Effector memory CD4-positive, alpha-beta T cell (primary cell): ENCODE measurements at places on chromosomes 3 and 15.

- H3K4me3 ChIP-seq: no peak overlapping the region
- no peaks in the 10 kb centered on the region for H3K36me3 ChIP-seq
- H3K27me3 ChIP-seq: no peaks in the 10 kb centered on the region
- no peak for DNase-seq
- no peaks in the 10 kb centered on the region for H3K4me1 ChIP-seq
- no peak overlapping the region for H3K27ac ChIP-seq
Observed at GRCh38 chr3:155664925-155665695, 79.8 kb downstream of the PLCH1 start.

- H3K4me3 ChIP-seq: no peak overlapping the region
- no peaks in the 10 kb centered on the region for H3K36me3 ChIP-seq
- H3K27me3 ChIP-seq: no peaks in the 10 kb centered on the region
- H3K4me1 ChIP-seq: no peaks in the 10 kb centered on the region
- H3K27ac ChIP-seq: no peak overlapping the region
Observed at GRCh38 chr15:66720206-66721010, 18.4 kb downstream of the SMAD6 start.

DNA sequence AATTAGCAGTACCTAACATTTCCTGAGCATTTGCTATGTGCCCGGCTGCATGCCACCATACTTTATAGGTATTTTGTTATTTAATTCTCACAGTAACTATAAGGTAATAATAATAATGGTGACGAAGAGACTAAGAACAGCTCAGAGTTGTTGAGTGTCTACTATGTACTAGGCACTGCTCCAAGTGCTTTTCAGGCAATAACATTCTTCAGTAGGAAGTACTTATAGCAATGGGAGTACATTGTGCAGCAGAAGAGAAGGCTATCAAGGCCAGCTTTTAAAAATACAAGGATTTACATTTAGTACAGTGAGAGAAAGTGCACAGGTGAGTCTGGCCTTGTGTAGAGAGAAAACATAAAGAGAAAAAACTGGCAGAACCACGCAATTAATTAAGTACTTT, 647.4 kb downstream of the FHIT start:
- H3K27me3 ChIP-seq: no peaks in the 10 kb centered on the region
- H3K27ac ChIP-seq: no peak overlapping the region
- H3K4me1 ChIP-seq: no peaks in the 10 kb centered on the region
- no peak overlapping the region for H3K4me3 ChIP-seq
- no peaks in the 10 kb centered on the region for H3K36me3 ChIP-seq
- no peak for DNase-seq

GRCh38 chr3:150324788-150325187, 83.3 kb upstream of the TSC22D2 start:
- DNase-seq: no peak
- no peak overlapping the region for H3K27ac ChIP-seq
- no peaks in the 10 kb centered on the region for H3K4me1 ChIP-seq
- no peaks in the 10 kb centered on the region for H3K36me3 ChIP-seq

DNA sequence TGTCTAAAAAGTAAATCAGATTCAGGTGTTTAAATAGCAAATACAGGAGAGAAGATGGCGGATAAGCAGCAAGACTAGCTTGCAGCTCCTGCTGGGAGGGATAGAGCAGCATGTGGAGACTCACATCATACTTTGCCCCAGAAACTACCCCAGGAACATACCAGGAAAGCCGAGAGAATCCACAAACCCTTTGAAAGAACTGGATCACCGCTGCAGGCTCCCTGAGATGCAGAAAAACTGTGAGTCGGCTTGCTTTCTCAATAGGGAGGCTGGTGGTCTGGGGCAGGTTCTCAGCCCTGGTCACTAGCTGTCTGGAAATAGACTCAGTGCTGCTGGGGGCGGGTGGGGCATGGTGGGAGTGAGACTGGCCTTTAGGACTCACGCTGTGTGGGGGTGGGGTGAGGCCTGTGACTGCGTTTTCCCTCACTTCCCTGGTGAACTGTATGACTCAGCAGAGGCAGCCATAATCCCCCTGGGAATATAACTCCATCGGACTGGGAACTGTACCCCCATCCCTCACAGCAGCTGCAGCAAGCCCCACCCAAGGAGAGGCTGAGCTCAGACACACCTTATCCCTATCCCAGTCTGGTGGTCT, 142.8 kb downstream of the CNTN6 start:
- no peak overlapping the region for H3K27ac ChIP-seq
- no peak overlapping the region for H3K4me3 ChIP-seq
- DNase-seq: no peak
- H3K27me3 ChIP-seq: no peaks in the 10 kb centered on the region

DNA sequence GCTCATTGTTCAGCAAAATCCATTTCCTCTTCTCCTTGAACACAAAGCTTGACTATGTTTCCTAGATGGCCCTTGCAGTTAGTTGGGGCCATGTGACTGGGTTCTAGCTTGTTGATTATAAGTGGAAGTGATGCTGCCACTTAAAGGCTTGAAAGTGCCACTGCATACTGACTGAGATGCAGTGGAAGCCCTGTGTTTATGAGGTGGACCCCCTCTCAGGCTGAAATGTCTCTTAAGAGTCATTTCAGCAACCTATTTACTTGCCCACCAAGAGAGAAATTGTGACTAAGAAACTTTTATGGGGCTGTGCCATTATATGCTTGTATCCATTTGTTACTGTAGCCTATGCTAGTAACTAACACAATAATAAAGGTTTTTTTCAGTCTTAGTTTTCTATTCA, 8.4 kb upstream of the ANP32A start:
- H3K4me1 ChIP-seq: peaks cover 5% of the 10 kb centered on the region
- no peaks in the 10 kb centered on the region for H3K36me3 ChIP-seq
- H3K4me3 ChIP-seq: no peak overlapping the region
- no peak overlapping the region for H3K27ac ChIP-seq

DNA sequence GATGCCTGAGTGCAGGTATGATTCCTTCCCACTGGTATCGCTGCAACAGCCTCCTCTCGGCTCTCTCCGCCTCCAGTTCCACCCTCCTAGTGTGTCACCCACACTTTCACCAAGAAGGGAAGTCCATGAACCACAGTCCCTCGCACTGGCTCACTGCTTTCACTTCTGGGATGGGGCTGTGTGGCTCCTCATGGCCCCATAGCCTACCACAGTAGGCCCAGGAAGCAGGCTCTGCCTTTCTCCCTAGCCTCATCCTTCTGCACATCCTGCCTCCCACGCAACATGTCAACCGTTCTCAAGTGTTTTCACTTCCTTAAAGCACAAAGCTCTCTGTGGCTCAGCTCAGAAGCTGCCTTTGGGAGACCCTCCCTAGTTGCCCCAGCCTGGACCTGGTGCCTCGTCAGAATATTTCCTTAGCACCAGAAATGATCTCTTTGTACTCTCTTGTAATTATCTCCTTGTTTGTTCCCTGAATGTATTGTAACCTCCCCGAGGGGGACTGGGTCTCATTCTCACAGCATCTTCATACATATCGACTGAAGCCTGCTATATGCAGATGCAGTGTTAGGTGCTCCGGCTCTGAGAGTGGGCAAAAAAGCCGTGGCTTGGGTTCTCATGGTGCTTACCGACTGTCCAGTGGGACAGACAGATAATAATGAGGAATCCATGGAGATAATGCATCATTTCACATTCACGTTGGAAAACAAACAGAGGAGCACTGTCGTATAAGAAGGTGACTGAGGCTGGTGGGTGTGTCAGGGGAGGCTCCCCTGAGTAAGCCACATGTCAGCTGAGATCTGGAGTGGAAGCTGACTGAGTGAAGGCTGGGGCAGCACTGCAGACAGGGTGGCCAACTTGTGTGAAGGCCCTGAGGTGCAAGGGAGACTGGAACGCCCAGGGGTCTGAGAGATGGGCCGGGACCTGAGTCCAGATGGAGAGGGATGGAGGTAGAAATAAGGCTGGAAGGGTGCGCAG, 107.1 kb downstream of the DGKG start:
- no peak for DNase-seq
- H3K27ac ChIP-seq: no peak overlapping the region
- no peak overlapping the region for H3K4me3 ChIP-seq
- H3K4me1 ChIP-seq: no peaks in the 10 kb centered on the region

DNA sequence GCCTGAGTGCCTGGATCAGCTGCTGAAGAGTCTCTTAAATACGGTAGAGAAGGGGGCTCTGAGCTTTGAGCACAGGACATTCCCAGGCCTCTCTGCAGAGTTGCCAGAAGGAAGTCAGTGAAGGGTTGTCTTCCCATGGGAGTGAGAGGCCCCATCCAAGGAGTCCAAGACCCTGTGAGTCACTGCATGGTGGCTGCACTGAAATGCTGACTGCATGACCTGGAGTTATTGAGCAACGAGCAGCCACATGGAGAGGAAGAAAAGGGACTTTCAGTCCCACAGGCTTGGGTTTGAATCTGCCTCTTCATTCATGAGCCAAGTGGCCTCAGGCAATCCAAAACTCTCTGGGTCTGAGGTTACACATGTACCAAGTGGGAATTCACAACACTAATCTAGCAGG, 69.6 kb upstream of the RASGRF1 start:
- H3K36me3 ChIP-seq: no peaks in the 10 kb centered on the region
- H3K27ac ChIP-seq: no peak overlapping the region
- H3K4me3 ChIP-seq: no peak overlapping the region
- H3K4me1 ChIP-seq: no peaks in the 10 kb centered on the region
- no peaks in the 10 kb centered on the region for H3K27me3 ChIP-seq

DNA sequence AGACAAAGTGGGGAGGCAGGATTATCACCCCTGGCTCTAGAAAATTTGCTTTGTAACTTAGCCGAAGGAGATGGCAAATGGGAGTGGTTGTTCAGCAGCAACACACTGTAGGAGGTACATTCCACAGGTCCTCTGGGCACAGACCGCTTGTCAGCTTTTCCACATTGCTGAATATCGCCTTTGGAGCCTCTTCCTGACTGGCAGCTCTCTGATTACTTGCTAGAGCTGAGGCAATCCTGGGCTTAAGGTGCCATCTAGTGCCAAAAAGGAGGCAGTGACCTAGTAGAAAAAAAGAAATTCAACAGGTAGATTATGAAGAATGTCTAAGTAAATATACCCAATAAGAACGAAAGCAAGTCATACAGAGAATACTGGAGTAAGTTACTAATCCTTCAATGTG, 13.1 kb upstream of the SCN5A start:
- H3K27ac ChIP-seq: no peak overlapping the region
- H3K4me1 ChIP-seq: no peaks in the 10 kb centered on the region
- H3K36me3 ChIP-seq: no peaks in the 10 kb centered on the region
- H3K4me3 ChIP-seq: no peak overlapping the region

DNA sequence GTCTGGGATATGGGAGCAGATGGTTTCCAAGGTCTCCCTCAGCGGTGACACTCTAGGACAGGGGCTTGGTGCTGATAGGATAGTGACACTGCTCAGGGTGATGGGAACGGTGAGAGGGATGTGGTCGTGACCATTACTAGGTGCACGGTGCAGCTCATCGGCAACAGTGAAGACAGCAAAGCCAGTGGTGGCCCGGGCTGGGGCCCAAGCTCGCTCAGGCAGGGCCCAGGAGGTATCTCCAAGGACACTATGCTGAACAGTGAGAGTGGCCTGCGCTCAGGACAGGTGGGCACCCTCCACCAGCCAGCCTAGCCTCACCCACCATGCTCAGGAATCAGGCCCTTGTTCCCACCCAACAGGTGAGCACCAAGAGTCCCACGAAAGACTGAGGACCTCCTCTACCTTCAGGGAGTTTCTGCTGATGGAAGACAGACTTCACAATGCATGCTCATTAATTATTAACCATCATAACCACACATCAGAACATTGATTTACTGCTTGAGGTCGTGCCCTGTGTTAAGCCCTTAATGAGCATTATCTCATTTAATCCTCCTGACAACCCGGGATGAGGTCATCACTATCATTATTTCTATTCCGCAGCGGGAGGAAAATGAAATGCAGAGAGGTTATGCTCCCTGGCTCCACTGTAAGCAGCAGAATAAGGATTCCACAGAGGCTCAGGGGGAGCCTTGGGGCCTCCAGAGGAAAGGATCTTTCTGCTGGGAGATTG, 269.4 kb downstream of the UACA start:
- no peak for DNase-seq
- no peak overlapping the region for H3K4me3 ChIP-seq
- peaks cover 2% of the 10 kb centered on the region for H3K27me3 ChIP-seq

DNA sequence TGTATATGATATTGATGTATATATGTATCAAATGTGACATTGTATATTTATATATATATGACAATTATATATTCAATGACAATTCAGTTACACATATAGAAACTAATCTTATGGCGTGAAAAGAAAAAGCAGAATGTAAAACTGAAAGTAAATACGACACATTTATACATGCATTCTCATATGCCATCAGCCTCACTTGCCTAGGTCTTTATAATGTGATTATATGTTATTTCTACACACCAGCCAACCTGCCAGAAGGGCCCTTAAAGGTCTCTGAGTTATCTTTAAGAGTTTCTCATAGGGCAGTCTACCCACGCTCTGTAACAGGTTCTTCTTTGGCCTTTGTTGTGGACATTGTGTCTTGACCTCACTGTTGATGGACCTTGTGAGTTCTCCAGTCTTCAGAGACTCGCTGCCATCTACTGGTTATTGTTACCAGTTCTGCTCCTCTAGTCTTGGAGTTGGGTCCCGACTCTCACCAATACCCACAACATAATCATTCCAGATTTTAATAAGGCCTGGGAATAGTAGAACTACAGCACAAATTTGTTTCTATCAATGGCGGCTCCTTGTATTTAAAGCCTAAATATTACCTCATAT, 371.5 kb upstream of the GOLIM4 start:
- DNase-seq: no peak
- H3K27me3 ChIP-seq: no peaks in the 10 kb centered on the region
- H3K27ac ChIP-seq: no peak overlapping the region
- no peaks in the 10 kb centered on the region for H3K4me1 ChIP-seq

DNA sequence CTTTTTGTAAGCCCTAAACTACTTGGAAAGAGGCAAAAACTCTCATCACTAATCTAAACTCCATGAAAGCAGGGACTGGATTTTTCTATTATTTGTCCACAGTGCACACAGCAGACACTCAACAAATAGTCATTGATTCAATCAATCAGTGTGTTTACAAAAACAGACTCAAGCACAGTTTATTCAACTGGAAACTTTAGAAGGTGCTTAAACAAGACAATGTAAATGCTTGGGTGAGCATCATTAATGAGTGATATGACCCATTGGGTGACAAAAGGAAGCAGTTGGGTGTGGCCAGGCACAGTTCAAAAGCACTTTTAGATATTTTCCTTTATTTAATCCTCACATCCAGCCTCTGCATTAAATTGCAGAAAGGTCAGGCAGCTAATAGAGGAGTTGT, 32.0 kb upstream of the PPP4R2 start:
- H3K27me3 ChIP-seq: no peaks in the 10 kb centered on the region
- peaks cover 11% of the 10 kb centered on the region for H3K4me1 ChIP-seq
- H3K27ac ChIP-seq: no peak overlapping the region
- DNase-seq: no peak
- H3K4me3 ChIP-seq: no peak overlapping the region

- no peak overlapping the region for H3K4me3 ChIP-seq
- no peaks in the 10 kb centered on the region for H3K4me1 ChIP-seq
- H3K27ac ChIP-seq: no peak overlapping the region
- DNase-seq: no peak
- H3K27me3 ChIP-seq: no peaks in the 10 kb centered on the region
Observed at GRCh38 chr3:182294256-182294655, 499.0 kb upstream of the ATP11B start.

GRCh38 chr3:53167418-53168174, 6.6 kb downstream of the PRKCD start:
- no peak for DNase-seq
- H3K36me3 ChIP-seq: no peaks in the 10 kb centered on the region
- H3K27me3 ChIP-seq: no peaks in the 10 kb centered on the region
